ENCODE measurements at places on chromosomes 3 and 15.

- no peak for DNase-seq
Measured at GRCh38 chr15:42194513-42194912, 13.6 kb downstream of the VPS39 start.

GRCh38 chr15:101528917-101529299 is 39.4 kb upstream of the PCSK6 start:
- no peak for DNase-seq

DNA sequence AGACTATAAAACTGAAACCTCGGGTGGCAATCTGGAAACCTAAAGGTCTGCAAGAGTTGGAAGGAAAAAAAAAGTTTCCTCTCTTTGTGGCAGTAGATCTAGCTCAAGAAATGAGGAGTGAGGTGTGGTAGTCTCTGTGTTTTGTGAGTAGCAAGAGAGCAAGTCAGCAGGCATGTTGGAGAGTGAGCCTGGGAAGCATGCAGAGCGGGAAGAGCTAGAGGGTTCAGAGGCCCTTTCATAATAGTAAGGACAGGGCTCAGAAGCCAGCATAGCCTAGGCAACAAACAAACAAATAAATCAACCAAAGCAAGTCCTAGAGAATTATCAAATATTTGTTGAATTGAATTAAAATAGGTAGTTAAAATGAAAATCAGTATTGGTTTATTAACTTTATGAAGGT is 189.7 kb upstream of the CBLB start:
- DNase-seq, result no peak

DNA sequence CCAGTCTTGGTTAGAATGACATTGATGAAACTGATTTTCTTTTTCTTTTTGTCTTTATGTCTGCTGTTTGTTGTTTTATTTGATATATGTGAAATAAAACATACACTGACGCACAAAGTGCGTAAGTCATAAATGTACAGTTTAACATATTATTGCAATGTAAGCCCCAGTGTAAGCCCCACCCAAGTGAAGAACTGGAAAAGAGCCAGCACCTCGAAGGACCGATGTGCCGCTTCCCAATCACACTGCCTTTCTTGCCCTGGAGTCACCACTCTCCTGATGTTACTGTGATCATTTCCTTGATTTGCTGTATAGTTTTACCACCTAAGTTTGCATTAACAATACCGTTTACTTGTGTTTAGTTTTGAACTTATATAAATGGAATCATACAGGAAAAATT is 128.4 kb upstream of the LPP start:
- no peak for DNase-seq

DNA sequence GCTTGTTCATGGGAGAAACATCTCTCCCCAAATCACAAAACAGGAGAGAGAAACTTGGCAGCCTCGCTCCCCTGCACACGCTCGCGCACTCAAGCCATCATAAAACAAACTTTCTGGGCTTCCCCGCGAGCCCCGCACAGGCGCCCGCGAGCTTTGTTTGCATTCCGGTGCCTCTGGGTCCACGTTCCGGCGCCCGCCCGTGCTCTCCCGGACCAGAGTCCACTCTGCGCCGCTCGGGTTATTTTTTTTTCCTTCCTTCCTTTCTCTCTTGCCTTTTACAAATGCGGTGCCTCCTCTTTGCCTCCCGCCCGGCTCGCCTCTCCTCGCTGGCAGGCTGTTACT is 363 bp downstream of the MAGI1 start:
- no peak for DNase-seq

GRCh38 chr3:16102905-16103364 is 71.5 kb upstream of the GALNT15 start:
- no peak for DNase-seq

GRCh38 chr3:77102951-77103769 is 63.3 kb downstream of the ROBO2 start:
- DNase-seq, result no peak

GRCh38 chr3:127959873-127960272 is 44.8 kb downstream of the KBTBD12 start:
- DNase-seq, result no peak
